ENCODE measurements at places on chromosomes 1 and 21.

DNA sequence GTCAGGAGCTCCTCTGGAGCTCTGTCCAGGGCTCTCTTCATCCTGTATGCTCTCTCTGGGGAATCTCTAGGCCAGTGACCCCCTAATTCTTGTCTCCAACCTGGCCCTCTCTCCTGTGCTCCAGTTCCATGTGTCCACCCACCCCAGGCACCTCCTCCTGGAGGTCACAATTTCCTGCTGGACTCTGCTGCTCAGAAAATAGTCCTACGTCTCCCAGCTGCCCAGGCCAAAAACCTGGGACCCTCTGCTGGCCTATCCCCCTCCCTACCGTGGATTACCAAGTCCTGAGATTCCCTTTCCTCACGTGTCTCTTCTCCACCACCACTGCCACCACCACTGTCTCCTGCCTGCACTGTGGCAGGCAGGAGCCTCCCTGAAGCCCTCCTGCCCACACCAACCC is 11.7 kb downstream of the NES start:
- DNase-seq: no peak

- no peak for DNase-seq
Measured at GRCh38 chr1:165355977-165356811, at the start of gene LMX1A. LMX1A (minus strand) TSS chr1:165356715; CDS start chr1:165355559, 1,156 bp downstream.

GRCh38 chr1:94433866-94434265 is 15.7 kb downstream of the ABCD3 start:
- no peak for DNase-seq

DNA sequence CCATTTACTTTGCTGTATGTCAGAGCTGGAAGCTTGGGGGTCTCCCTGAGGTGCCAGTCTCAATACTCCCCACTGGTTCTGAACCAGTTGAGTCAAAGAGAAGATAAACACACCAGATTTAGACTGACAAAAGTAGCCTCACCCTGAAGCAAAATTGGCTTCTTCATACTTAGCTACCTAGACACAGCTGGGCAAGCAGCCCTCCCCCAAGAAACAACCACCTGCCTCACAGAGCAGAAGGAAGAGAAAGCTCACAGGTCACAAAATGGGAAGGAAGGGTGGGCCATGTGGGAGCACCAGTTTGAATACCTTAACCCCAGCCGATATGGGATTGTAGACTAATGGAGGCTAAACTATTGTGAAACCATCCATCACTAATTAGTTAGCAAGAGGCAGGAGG is 24.6 kb upstream of the MYSM1 start:
- DNase-seq: no peak

DNA sequence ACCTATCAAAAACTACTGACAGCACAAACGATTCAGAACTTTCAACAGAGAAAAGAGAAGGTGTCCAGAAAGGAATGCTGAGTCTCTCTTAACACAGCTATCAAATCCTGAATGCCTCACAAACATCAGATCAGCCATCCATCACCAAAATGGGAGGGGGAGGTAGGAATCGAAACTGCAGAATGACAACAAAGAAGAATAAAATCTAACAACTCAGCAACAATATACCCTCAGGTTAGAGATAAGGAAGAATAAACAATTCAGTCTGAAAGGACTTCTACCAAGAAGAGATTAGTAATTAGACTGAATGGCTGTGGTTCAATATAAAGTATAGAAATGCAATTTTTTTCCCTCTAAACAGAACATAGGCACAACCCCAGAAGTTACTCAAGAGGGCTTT is 94.4 kb downstream of the RERE start:
- no peak for DNase-seq

GRCh38 chr1:47708658-47709018 is 270.8 kb downstream of the FOXD2 start:
- DNase-seq: no peak

DNA sequence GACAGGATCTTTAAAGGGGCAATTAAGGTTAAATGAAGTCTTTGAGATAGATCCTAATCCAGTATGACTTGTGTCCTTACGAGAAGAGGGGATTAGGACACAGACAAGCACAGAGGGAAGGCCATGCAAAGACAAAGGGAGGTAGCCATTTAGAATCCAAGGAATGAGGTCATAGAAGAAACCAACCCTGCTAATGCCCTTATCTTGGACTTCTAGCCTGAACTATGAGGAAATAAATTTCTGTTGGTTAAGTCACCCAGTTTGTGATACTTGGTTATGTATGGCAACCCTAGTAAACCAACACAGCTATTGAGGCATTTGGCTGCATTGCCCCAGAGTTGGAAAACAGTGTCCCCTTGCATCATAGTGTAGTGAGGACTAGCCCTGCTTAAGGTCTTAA is 121.3 kb downstream of the MAST2 start:
- DNase-seq: no peak

- no peak for DNase-seq
Measured at GRCh38 chr1:69919129-69919921, 286.1 kb downstream of the LRRC40 start.

GRCh38 chr1:222995236-222995580 is 147.8 kb downstream of the TLR5 start:
- DNase-seq: no peak

DNA sequence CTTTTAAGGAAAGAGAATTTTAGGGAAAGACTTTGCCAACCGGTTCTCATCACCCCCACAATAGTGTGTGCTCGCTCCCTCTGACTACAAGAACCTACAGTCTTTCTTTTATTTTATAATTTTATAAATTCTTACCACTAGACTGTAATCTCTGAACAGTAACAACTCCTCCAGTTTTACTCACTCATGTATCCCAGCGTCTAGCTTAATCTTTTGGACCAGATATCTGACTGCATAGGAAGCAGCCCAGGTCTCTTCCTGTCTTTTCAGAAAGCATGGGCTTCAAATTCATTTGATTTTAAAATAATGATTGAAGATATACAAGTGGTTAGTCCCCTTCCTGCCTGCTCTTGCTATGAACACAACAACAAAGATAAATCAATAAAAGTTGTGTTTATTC is 19.0 kb upstream of the DUSP10 start:
- DNase-seq: no peak

GRCh38 chr1:192969091-192969490 is 90.1 kb downstream of the UCHL5 start:
- DNase-seq: no peak

- DNase-seq: no peak
Measured at GRCh38 chr1:52634111-52634510, 1.1 kb downstream of the SHISAL2A start.

GRCh38 chr1:186144505-186144904 is 230.5 kb downstream of the TPR start:
- no peak for DNase-seq

DNA sequence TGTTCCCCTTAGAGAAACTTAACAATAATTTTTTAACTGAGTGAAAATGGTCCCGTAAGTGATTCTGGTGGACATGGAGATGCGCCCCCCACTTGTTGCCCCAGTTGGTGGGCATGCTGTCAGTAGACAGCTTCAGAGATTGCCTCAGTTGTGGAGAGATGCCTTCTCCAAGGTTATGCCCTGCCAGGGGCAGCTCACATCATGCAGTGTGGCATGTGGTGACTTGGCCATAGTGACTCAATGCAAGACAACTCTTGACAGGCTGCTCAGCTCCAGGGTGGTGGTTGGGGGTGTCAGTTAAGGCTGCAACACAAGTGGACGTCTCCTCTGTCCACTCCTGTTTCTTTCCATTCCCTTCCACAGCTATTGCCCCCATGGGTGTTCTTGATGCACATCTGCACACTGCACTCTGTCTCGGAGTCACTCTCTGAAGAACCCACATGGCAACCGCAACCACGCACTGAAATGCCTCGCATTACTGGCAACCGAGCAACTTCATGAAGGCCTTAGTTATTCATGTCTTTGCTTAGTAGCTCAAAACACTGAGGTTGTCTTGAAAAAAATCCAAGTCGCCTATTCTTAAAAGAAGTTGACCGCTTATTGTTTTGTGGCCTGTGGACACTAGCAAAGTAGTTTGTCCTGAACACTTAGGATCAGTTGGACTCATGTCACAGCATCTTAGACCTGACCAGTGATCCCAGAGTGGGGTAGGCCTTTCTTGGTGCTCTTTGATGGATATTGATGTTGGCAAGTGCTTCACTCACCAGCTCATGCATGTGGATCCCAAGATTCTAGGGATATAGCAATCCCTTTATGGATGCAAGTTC is 54.8 kb upstream of the USP1 start:
- no peak for DNase-seq

GRCh38 chr21:45962531-45963231 is 18.9 kb upstream of the COL6A1 start:
- no peak for DNase-seq

GRCh38 chr1:168433238-168433637 is 110.6 kb downstream of the XCL2 start:
- DNase-seq: no peak

- no peak for DNase-seq
Measured at GRCh38 chr1:116306840-116307442, 66.1 kb upstream of the ATP1A1 start.

DNA sequence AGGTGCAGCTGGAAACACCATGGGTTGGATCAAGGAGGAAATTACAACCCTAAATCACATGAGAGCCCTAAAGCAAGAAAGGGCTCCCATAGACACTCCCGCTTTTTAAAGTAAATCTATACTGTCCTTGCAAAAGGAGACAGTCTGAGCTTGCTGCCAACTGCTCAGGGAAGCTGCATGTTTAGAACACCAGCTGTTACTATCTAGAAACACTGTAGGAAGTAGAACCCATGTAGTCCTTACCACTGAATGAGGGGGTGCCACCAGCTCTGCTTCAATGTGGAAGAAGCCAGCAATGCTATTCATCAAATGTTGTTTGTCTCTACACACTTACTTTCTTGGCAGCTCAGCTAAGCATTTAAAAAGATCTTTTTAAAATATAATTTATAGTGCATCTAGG is 79.8 kb downstream of the PIGK start:
- DNase-seq: no peak

DNA sequence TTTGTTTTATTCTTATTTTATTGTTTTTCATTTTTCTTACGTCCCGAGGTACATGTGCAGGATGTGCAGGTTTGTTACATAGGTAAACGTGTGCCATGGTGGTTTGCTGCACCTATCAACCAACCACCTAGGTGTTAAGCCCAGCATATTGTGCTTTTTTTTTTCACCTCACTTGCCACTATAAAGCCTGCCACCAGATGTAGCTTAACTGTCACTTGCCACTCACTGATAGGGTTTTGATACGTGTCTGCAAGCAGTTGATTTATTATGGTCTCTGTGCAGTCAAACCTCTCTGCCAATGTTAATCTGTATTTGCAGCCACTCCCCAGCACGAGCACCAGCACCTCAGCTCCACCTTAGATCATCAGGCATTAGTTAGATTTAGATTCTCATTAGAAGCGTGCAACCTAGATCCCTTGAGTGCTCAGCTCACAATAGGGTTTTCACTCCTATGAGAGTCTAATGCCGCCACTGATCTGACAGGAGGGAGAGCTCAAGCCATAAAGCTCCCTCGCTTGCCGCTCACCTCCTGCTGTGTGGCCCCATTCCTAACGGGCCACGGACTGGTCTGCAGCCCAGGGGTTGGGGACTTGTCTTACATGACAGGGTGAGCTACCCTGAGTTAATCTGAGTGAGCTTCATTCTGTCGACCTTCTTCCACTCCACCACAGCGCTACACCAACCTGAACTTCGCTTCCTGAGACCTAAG is 17.9 kb upstream of the ABCG1 start:
- DNase-seq: no peak

GRCh38 chr1:150874455-150875196 is 1.8 kb downstream of the ARNT start:
- DNase-seq: no peak

DNA sequence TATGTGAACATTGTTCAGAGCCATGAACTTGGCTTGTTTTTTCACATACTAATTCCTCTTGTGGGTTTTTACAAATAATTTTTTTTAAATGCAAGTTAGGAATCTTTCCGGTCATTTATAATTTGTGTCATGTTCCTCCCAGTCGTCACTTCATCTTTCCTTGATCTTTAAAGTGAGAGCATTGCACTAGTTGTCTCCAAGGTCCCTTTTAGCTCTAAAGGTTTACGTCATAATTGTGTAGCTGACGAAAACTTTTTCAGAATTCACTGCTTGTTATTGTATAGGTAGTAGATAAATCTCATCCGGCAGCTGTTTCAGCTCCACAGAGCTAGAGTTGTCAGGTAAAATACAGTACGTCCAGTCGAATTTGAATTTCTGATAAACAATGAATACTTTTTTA is 33.6 kb downstream of the SOAT1 start:
- no peak for DNase-seq

DNA sequence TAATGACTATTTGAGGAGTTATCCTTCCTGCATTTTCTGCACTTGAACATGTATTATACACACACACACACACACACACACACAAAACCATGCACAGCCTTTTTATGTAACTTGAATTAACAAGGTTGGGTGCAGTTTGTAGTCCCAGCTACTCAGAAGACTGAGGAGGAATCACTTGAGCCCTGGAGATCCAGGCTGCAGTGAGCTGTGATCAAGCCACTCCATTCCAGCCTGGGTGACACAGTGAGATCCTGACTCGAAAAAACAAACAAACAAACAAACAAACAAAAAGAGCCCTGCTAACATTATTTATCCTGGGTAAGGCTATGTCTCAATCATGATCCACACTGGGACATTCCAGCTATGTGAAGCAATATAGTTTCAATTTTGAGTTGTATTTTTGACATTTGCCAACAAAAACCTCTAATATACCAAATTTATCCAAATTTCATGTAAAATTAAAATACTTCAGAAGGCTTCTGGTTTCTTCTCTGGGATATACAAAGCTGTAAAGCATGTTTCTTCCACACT is 156.8 kb downstream of the NTPCR start:
- DNase-seq: no peak

- no peak for DNase-seq
Measured at GRCh38 chr21:15379776-15380175, 315.0 kb upstream of the NRIP1 start.

DNA sequence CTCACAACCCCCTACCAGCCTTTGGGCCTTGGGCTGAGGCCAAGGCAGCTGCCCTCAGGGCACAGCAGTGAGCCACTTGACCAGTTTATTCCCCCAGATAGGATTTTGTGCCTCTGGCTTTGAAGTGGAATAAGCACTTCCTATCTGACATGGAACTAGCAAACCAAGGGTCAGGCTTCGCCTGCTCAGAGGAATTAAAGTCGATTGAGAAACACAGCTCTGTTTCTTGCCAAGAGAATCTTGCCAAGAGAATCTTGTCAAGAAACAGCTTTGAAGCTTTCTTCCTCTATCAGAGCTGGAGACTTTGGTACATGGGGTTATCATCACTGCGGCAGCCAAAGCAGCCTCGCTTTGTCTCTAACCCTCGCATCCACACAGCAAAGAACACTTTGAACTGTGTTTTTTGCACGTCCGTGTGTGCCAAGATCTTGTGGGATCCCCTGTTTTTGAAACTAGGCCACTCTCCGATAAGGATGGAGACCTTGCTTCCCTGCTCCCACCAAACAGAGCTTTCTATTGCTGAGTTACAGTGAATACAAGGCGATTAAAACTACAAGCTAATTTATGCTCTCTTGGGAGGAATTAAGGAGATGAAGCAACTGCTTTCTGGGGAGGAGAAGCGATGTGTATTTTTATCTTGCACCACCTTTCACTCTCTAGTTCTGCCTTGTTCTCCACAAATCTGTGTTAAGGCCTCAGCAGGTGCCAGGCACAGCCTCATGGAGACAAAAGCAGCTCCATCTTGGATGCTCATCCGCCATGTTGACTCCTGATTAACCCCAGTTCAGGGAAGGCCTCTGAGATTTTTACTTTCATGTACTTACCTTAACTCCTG is 67.3 kb downstream of the RHOU start:
- DNase-seq: peak; percentile 31
